ENCODE measurements at places on chromosomes 16 and 17.

DNA sequence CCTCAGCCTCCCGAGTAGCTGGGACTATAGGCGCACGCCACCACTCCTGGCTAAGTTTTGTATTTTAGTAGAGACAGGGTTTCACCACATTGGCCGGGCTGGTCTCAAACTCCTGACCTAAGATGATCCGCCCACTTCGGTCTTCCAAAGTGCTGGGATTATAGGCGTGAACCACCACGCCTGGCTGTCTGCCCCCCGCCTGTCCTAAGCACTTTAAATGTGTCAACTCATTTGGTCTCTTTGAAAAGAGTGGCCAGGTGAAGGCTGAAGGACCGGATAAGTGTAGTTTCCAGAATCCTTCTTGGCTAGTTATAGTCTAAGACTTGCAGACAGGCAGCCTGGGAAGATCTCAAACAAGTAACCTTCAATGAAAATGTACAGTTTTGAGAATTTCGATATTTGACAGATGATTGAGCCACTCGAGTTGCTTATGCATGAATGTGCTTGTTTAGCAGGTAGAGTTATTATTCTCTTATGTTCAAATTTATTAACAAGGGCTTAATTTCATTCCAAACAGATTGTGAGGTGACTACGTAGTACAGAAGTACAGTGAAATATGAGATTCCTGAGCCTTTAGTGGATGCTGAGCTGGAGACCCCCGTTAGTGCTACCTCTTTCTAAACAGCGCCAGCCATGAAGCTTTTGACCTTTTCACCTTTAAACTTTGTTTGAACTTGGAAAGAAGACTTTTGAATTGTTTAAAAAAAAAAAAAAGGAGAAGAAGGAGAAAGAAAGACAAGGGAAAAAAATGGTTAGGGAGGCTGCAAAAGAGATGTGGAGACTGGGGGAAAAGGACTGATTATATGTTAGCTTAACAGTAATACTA lies 164.4 kb upstream of the TBX2 start:
- no peak for DNase-seq

DNA sequence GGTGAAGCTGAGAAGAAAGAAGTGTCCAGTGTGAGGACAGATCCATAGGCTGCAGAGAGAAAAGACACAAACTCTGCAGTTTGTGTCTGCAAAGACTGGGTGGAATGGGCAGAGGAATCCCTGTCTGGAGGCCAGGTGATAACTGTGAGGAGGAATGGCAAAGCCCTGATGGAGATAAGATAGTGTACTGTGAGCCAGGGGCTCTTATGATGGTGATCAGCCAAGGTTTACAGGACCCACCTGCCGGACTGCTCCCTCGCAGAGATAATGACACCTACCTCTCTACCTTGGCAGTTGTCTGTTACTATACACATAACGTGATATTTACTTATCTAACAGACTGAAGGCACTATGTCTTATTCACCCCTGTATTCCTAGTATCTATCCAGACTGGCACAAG lies 92.6 kb upstream of the ASIC2 start:
- DNase-seq = no peak

DNA sequence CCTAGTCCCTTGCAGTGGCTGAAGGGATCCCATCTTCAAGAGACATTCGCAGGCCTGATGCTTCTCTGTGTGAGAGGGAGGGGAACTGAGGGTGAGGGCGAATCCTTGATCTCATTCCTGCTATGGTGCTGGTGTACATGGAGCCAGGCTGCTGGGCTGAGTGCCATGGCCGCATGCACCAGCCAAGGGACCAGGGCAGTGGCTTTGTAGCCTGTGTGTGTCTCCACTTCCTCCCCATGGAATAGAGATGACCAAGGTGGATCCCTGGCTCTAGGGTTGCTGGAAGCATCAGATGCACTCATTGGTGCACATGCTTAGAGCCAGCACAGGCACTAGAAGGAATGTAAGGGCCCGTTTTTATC lies 195.0 kb downstream of the FOXL1 start:
- DNase-seq = no peak

GRCh38 chr17:28228109-28228840 lies 90.7 kb upstream of the TMEM97 start:
- DNase-seq = no peak

DNA sequence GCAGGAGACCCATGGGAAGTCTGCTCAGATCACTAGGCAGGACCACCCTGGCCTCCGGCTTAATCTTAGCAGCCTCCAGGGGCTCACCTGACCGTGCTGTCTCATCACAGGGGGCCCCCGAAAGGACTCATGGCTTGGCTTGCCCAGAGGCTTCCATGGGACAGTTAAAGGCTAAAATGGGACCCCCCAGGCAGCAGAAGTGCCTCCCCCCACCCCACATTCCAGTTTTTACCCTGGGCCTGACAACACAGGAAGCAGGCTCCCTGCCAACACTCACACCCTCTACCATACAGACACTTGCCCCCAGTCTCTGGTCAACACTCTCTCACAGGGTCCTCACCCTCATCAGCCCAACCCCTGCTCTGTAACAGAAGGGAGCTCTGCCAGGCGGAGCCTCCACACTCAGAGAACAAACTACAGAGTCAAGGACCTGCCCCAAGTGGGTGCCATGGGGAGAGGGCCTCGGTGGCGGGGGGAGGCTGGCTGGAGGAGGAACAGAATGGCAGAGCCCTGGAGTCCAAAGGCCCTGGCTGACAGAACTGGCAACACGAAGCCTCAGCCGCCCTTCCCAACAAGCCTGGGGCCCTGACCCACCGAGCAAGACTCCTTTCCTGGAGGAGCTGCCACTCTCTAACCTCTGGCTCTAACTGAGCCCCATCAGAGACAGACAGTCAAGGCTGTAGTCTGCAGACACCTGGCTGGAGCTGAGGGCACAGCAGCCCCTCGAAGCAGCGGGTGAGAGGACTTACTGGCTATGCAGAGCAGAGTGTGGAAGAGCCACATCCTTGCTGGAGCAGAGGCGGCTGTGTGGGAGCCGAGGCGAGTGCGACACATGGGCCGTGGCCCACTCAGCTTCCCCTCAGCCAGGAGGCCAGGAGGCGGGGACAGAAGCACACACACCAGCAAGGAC lies at the start of gene ITGAE:
Gene ITGAE (minus strand): TSS at position 827 of the 910 bp plus-strand sequence. CDS start 44 bp downstream, at position 783.
- DNase-seq = no peak
